Central memory CD4-positive, alpha-beta T cell (primary cell): ENCODE measurements at places on chromosomes 2 and 18.

DNA sequence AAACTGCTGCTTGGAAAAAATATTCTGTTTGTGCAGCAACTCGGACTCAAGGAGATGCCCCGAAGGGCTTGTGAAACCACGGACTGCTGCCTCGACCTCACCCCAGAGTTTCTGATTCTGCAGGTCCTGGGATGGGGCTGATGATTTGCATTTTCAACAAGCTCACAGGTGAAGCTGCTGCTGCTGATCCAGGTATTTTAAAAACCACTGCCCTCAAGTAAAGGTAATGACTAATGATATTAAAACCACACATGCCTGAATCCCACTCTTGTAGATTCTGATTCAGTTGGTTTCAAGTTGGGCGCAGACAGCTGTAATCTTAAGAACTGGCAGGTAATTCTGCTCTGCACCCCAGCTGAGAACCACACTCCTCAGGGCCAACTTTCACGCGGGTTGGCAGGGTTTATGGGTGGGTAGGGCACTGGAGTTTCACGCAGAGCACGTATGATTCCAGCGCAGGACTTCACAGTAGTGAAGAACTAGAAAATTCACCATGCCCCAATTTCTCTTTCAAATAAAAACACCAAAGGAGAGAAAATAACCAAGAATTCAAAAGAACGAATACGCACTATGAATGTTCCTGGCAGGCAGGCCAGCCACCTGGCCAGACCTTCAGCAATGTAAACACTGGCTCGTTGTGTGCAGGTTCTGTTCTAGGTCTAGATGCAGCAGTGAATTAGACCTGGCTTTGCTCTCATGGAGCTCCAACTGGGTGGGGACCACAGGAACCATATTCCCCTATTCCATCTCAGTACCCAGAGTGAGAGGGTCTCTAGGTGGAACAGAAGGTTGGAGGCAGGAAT lies 74.6 kb upstream of the ZFP36L2 start:
- DNase-seq = no peak

DNA sequence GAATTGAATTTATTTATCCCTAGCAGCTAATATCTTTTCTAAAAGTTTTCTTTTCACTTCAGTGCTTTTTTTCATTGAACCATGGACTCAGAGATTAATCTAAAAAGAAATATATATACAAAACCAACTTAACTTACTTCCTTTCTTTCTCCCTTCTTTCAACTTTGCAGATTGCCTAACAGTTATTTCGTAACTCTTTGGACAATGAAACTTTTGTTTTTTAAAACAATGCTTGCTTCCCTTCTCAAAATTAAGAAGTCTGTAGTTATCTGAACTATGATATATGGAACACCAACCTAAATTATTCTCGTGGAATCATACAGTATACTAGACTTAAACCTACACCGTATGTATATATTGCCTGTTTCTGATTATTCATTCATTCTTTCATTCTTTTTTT lies 62.9 kb downstream of the MIB1 start:
- no peak for DNase-seq

- no peak for DNase-seq
Measured at GRCh38 chr2:156892467-156893281, 364.8 kb upstream of the GALNT5 start.

- peak; percentile 38 for DNase-seq
Measured at GRCh38 chr2:38947241-38948239, 57.9 kb downstream of the ARHGEF33 start.

GRCh38 chr2:202031246-202031951 lies 2.3 kb upstream of the FZD7 start:
- DNase-seq = no peak
